ENCODE measurements at places on chromosomes 1 and 21.

DNA sequence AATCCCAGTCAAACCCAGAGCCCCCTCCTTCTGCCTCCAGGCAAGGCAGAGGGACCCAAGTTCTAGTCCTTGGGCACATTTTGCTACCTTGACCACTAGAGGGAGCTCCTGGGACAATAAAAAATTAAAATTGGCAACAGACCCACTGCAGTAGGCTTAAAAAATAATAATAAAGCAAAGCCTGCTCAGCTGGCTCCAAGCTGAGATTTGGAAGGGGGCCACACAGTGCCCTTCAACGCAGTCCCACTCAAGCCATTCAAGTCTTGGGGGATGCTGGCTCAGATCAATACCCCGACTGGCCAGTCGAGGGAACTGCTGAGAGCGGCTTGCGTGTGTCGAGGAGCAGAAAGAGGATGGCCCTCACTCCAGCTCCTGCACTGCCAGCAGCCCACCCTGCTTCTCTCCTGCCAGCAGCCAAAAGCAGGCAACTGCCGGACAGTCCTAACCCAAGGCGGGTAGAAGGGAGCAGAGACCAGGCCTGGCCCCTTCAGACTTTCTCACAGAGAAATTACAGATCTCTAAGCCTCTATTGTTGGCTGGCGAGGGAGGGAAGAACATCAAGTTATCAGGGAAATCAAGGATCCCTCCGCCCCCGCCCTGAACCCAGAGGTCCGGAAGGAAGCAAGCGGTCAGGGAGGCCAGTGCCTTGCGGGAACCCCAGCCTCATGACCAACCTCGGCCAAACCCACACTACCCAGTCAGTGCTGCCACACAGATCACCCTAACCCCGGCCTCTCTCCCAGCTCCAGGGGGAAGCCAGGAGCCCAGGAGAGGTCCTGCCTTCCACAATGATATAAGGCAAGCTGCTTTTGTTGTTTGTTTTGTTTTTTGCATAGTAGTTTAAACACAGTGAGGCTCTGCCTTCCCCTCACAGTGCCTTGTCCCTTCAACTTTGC is 4.9 kb upstream of the ALDH4A1 start:
- DNase-seq, result peak; percentile 65

- no peak for DNase-seq
These were observed 64.8 kb downstream of the APP start for GRCh38 chr21:26105819-26106218.

GRCh38 chr1:94119796-94120569 is 965 bp downstream of the ABCA4 start:
- no peak for DNase-seq

- no peak for DNase-seq
These were observed 7.5 kb upstream of the MAN1A2 start for GRCh38 chr1:117359561-117360289.

DNA sequence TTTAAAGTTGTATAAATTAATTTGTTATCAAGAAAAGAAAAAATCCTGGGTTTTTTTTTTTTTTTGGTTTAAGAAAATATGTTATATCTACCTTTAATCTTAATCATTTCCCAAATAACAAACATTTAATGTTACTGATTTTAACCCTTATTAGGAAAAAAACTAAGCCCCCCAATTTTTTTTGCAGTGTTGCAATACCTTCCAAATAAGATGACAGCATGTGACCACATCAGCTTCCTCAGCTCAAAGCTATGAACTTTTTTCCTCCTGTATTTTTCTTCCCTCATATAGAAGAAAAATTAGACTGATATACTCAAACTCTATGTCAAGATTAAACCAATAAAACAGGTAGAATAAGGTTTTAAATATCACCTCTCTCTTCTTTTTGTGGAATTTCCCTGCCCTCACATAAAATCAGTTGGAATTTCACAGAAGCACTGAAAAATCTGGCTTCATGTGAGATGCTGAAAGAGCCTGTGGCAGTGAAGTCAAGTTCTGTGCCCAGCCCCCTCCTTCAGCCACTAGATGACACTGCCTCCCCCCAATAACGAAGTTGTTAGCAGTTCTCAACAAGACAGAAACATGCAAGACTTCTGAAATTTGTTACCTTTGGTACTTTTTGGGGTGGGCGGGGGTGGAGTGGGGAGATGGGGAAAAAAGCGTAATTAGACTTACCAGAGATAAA is 9.6 kb upstream of the SMYD2 start:
- no peak for DNase-seq

DNA sequence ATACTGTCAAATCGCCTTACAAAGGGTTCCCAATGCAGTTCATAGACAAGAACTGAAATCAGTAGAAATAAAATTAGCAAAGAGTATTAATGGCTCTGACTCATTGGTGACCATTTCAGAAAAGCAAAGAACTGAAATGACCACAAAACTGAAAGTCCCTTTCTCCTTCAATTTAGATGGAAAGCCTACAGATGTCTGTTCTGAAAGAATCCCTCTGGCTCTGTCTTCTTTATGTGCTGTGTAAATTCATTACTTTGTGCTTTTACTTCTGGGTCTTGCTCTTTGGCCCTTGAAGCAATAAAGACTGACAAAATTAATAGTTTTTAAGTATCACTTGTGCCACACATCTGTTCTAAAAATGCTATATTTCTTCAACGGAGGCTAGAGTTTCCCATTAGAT is 62.7 kb upstream of the GPR89A start:
- no peak for DNase-seq

DNA sequence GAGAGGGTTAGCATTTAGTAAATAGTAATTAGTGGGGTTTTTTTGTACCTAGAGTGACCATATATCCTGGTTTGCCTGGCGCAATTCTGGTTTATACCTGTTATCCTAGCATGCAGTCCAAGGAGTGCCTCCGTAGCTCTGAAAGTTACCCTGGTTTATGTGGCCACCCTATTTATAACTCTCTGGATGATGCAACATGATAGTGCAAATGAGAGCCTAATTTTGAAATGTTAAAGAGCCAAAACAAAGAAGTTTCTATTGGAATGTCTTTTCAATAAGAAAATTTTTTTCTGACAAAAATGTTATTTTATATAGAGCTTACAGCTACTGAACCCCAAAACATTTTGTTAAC is 5.7 kb downstream of the AHCYL1 start:
- no peak for DNase-seq

DNA sequence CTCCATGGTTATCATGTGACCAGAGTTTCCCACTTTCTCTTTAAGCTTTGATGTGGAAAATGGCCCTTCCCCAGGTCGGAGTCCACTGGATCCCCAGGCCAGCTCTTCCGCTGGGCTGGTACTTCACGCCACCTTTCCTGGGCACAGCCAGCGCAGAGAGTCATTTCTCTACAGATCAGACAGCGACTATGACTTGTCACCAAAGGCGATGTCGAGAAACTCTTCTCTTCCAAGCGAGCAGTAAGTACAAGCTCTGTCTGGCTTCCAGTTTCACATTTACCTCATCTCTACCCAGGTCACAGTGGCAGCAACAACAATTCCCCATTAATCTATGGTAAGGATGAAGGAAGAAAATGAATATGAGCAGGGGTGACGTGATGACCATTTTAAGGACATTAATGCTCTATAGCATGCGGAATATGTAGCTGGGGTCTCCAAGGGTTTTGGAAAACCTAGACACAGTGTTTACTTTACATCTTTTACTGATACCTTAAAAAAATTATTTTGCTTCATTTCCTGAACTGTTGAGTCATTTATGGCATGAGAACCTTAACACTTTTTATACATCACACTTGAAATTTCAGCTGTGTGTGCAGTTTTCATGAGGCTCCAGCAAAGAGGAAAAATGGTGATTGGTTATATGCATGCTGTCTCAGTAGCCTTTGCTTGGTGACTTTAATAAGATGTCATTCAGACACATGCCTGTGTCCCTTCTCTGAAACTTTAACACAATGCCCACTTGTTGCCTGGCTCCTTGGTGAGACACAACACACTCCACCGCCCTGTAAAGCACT is 286.3 kb upstream of the SGIP1 start:
- no peak for DNase-seq

DNA sequence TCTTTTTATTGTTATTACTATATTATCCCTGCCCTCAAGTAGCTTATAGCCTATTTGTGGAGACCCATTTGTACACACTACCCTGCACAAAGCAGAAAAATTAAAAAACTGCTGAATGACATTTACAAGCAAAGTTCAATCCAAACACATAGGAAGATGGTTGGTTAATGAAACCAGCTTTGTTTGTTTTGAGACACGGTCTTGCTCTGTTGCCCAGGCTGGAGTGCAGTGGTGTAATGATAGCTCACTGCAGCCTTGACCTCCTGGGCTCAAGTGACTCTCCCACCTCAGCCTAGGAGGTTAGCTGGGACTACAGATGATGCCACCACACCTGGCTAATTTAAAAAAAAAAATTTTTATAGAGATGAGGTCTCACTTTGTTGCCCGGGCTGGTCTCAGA is 31.6 kb downstream of the TGFB2 start:
- DNase-seq, result no peak

GRCh38 chr1:58748666-58749065 is 35.2 kb downstream of the JUN start:
- no peak for DNase-seq

GRCh38 chr1:223189525-223189902 is 46.5 kb upstream of the TLR5 start:
- no peak for DNase-seq

DNA sequence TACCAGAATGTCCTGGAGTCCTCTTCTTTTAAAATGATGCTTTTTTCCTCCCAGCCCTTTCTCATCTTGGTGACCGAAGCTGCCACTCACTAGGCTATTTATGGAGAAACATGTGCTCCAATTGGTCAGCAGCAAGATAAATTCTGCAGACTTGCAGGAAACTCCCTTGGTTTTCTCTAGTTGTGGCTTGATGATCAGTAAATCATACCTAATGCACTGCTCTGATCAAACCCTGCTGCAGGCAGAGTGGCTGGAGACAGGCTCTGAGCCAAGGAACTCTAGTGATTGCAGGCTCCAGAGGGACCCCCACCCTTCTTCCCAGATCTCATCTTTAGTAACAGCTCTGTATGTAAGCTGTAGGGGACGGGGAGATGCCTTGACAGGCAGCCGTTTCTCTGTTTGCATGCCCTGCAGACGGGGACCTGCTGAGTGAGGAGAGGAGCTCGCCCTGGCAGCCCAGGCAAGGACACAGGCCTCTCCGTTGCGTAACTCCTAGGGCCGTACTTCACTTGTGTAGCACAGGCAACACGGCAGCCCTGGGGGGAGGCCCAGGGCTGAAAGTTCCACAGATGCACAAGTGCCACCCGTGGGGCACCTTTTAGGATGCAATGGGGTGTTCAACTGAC is 14.5 kb downstream of the SLC6A17 start:
- DNase-seq, result no peak

DNA sequence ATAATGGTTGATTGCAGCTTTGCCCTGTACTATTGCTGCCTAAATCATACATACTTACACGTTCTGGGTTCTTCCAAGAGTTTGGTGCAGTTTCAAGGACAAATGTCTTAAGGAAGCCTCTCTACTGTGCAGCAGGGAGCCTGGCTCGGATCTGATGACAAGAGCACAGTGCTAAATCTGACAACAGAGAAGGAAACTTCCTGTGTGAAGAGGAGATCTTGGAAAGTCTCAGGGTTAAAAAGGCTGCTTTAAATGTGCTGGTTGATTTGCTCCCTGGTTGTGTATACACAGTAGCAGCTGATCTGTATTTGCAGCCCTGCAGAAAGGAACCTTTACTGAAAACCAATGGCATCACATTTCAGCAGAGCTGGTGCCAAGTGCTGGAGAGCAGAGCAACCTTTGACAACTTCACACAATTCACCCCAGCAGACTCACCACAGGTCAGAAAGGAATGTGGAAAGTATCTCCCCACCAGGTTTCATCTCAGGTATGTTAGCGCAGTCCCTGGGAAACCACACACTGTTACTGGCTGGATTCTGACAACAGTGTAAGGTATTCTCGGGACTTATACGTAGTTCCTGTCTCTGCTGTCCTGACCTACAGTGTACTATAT is 355.0 kb upstream of the ESRRG start:
- no peak for DNase-seq

DNA sequence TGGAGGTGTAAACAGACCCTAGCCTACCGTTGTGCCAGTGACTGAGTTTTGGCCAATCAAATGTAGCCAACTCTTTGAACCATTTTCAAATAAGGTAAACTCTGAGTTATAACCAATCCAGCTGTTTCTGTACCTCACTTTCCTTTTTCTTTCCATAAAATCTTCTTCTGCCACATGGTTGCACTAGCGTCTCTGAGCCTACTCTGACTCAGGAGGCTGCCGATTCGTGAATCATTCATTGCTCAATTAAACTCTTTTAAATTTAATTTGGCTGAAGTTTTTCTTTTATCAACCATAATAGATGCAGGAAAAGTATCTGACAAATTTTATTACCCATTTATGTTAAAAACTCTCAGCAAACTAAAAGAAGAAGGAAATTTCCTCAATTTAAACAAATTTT is 111.5 kb upstream of the LYPLAL1 start:
- no peak for DNase-seq
